NCI-H1417 (cell line): ENCODE measurements at places on chromosomes 3 and 15.

DNA sequence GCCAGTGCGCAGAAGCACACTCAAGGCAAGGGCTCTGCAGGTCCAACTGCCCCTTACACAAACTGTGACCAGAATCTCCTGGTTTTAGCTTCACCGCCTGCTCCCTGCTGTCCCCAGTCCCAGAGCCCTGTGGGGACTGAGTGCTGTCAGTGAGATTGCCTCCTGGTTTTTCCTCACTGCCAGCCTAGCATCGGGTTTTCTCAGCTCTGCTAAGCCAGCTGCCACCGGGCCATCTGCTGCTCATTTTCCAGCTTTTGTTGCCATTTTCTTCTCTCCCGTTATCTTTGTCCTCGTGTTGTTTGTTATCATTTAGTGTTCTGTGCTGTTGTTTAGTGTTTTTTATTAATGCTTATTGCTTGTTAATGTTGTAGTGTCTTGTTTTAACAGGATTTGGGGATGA, 79.5 kb upstream of the BLM start:
- DNase-seq = no peak

DNA sequence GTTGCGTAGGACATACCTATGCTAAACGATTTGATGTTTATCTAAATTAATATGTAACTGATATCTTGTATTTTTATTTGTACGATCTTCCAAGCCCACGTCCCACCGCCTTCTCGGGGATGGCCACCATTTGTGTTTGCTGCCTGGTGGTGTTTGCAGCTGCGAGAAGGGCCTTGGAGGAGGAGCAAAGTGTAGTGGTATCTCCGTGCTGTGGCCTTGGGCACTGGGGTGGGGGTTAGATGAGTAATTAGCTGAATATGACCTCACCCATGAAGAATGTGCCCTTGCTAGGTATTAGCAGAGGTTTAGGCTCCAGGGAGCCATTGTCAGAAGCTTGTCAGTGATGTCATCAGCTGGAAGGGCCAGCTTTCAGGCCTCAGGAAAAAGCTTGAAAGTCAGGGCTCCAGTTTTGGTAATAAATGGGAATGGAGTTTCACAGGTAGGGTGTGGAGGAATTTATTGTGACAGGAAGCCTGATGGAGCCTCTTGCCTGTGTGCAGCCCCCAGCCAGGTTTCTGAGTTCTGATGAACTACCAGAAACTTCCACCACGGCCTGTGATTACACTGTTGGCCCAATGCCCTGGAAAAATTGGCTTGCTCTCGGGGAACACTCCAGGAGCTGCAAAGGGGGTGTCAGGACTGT, 41.0 kb downstream of the FLNB start:
- DNase-seq = peak; percentile 10

- no peak for DNase-seq
Measured at GRCh38 chr15:93118904-93119303, 29.9 kb upstream of the RGMA start.

- no peak for DNase-seq
Measured at GRCh38 chr15:83030021-83030420, 18.6 kb upstream of the C15orf40 start.

DNA sequence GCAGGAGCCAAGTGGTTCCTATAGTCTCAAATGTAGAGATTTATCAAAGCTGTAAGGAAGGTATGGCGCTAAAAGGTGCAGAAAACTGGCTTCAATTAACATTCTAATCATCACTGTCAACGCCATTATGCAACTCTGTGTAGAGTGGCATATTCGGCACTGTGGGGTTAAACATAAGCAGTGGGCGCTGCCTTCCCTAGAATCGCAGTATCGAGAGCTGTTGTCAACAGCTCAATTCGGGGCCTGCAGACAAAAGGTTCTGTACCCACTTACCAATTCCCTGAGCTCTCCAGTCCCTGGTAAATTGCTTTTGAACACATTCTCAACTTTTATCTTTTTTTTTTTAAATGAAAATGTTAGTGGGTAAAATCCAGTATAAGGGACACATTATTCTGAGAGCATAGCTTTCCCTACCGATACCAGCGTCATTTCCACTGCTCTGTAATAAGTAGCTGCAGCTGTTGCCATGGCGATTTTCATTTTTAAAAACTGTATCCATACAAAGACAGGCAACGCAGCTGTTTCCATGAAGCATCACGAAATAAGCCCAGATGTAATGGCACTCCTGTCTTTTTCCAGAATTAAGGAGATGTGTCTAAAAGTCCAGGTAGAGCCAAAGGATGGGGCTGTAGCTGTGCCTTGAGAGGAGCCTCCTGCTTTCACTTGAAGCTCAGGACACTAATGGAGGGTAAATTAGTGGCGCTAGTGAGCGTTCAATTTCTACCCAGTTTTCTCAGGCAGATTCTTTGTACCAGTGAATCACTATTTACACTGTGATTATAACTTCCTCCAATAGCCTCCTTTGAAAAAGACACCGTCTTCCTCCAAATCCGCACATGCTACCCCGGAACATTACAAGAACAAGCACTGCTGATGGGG, 250.3 kb downstream of the SLC9A9 start:
- peak; percentile 86 for DNase-seq

- no peak for DNase-seq
Measured at GRCh38 chr15:79394231-79394630, 37.9 kb upstream of the MINAR1 start.

DNA sequence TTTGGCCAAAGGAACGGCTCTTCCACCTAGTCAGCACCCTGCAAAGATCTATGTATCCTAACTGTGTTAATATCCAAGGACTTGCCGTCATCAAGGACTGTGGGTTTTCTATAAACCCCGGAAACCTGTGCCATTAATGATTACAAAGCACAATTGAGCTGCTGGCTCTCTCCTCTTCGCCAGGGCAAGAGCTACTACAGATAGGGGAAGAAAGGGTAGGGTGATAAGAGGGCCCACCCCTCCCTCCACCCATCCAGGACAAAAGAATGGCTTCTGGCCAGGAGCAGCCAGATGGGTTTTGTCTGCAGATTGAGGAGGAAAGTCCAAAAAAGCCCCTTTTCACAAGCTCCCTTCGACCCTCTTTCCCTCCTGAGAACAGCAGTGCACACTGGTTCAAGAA, 9.9 kb downstream of the RFT1 start:
- DNase-seq = no peak

- no peak for DNase-seq
Measured at GRCh38 chr3:9736831-9737230, 5.3 kb downstream of the BRPF1 start.

- DNase-seq = no peak
Measured at GRCh38 chr15:36161108-36161507, 418.3 kb upstream of the CDIN1 start.

- DNase-seq = peak; percentile 32
Measured at GRCh38 chr15:101489599-101490407, at the start of gene PCSK6. TSS of gene PCSK6 (minus strand) at chr15:101489707. CDS start at chr15:101489670, 37 bp downstream.

DNA sequence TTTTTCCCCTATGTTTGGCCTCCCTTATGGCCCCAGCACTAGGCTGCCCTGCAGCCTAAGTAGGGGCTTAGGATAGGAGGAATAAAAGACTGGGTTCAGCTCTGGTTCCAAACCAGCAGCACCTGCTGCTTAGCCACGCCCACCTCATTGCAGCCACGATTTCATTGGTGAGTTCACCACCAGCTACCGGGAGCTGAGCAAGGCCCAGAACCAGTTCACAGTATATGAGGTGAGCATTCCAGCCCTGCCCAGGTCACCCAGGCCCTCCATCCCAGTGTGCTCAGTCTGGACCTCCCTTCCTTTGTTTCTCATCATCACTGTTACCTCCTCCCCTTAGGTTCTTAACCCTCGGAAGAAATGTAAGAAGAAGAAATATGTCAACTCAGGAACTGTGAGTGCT, 11.5 kb downstream of the CPNE9 start:
- no peak for DNase-seq

DNA sequence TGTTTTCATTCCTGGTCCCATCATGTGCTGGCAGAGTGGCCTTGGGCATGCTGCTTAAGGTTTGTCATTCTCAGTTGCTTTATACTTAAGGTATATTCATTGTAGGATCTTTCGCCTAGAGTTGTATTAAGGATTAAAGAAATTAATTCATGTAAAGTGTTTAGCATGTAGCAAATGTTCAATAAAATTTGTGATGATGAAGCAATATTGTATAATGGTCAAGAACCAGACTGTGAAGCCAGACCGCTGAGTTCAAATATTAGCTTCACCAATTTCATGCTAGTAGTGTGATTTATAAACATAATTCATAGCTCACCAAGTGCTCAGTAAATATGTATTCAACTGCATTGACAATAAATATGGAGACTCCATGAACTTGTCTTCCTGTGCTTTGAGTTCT, 178.5 kb downstream of the BBX start:
- DNase-seq = no peak

DNA sequence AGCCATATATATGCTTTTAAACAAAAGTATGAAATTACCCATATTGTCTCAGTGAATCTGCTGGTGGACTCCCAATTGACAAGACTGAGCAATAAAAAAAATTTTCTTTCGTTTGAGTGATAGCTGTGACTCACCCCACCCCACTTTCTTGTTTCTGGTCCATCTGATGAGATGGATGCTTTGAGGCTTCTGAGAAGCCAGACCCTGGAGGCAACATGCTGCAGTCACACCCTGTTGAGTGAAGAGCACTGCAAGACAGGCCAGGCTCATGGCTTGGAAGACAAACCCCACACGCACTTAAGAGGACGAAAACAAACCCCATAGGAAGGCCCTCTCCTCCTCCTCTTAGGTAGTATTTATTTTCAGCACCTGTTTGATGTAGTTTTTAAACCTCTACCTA, 276.0 kb upstream of the TTC14 start:
- DNase-seq = no peak

GRCh38 chr3:153595186-153595815, 433.3 kb downstream of the RAP2B start:
- DNase-seq = no peak

DNA sequence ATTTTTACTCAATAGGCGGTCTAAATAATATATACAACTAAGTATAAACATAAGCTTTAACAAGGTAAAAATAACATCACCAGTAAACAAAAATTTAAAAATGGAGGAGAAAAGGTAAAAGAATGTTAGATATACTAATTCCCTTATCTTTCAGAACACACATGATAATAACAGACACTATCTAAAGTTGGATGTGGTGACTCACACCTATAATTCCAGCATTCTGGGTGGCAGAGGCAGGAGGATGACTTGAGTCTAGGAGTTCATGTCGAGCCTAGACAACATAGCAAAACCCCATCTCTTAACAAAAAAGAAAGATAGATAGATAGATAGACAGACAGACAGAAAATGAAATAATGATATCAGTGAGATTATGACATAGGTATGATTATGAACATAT, 85.1 kb downstream of the STAG1 start:
- DNase-seq = no peak

GRCh38 chr3:172918568-172919296, 168.2 kb downstream of the ECT2 start:
- DNase-seq = peak; percentile 69

- DNase-seq = no peak
Measured at GRCh38 chr15:24733659-24734058, 58.1 kb downstream of the NPAP1 start.

DNA sequence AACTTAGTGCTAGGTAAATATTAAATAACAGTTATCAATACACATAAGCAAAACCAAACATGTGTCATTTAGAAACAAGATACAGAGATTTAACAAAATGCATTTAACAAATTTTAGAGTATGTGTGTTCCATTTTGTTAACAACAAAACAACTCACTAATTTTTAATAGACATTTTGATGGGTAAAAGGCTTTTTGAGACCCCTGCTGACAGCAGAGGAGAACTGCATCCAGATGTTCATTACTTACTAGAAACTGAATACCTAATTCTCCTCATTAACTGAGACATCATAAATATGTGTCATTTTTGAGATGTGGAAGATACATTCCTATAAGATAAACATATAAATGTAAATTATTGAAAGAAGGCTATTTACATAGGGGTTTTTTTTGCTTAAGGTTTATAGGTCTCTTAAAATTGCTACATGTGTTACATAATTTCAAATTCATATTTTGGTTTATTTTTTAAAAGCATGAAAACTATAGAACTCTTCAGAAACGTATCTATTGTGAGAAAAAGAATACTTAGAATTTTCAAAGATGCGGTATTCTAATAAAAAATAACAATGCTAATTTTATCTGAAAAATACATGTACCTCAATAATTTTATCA, 1009.8 kb downstream of the TUSC7 start:
- DNase-seq = peak; percentile 50

DNA sequence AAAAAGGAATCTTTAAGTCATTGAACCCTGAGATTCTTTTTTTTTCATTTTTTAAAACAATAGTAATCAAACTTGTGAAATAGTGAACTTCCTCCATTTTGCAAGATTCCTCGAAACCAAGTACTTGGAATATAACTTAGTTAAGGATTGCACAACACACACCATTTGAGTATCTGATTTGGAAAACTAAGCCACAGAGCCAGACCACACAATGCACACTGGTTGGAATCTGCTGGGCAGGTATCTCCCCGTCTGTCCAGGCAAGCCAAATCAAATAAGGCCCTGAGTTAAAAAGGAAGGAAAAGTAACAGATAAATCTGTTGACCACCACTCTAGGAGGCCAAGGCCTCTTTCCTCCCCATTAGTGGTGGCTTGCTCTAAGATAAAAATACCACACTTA, 177.5 kb upstream of the ICE2 start:
- DNase-seq = no peak

GRCh38 chr15:91865486-91865885, 12.0 kb downstream of the SLCO3A1 start:
- no peak for DNase-seq

GRCh38 chr3:147518465-147518864, 109.3 kb downstream of the ZIC1 start:
- DNase-seq = no peak
